Smooth muscle cell of bladder (primary cell): ENCODE measurements at places on chromosomes 4 and X. TPM values are rescaled to one million over a fixed set of nuclear protein-coding genes. Genes with fewer than 3 reads are reported as not detected.

Gene GATA1
- not detected in 2 replicates for total RNA-seq

Gene ITGB1BP2
- 0.85 and 3.6 TPM in 2 replicates for total RNA-seq

Gene SCML2
- total RNA-seq: 0.65 and 0.71 TPM in 2 replicates

Gene PAGE1
- not detected in 2 replicates for total RNA-seq

Gene FHL1
- total RNA-seq: 12.9 and 31.9 TPM in 2 replicates

Gene WDR45
- total RNA-seq: 36.3 and 43.1 TPM in 2 replicates

Gene CPLX1
- not detected in 2 replicates for total RNA-seq

Gene ADAM29
- under 0.01 TPM in 1 of 2 replicates, not detected in the other for total RNA-seq

Gene TMEM35A
- 3.1 and 3.4 TPM in 2 replicates for total RNA-seq

Gene FHDC1
- total RNA-seq: 0.18 and 0.28 TPM in 2 replicates

Gene MAGEB17
- total RNA-seq: not detected in 2 replicates

Gene NR3C2
- 1.00 and 1.9 TPM in 2 replicates for total RNA-seq

Gene THAP9
- total RNA-seq: 4.7 TPM in 2 replicates

Gene DSPP
- total RNA-seq: not detected in 2 replicates

Gene ABCG2
- total RNA-seq: 1.00 and 1.1 TPM in 2 replicates

Gene GAGE13
- total RNA-seq: not detected in 2 replicates

Gene PF4V1
- total RNA-seq: 51.0 and 75.8 TPM in 2 replicates

Gene UGT2B10
- not detected in 2 replicates for total RNA-seq

Gene THOC2
- 44.9 and 59.0 TPM in 2 replicates for total RNA-seq
